ENCODE measurements at places on chromosomes 6 and 20. TPM values are rescaled to one million over a fixed set of nuclear protein-coding genes. Genes with fewer than 3 reads are reported as not detected.

- no peak for DNase-seq
These were observed 13.7 kb downstream of the BTN3A1 start for GRCh38 chr6:26415791-26416190.

DNA sequence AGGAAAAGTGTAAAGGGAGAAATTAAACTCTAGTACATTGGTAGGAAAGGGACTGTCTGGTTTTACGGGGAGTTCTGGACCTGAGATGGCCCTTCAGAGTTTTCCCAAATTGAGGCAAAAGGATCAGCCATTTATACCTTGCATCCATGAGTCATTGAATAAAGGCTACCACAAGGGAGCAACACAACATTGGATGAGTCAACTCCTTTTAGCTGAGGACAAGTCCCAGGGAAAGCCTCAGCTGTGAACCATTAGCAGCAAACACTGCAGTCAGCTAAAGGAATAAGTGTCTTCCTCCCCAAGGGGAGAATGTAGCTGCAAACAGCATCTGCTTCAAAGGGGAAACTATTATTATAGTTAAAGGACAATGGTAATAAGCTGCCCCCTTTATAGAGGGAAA, 468.7 kb upstream of the ID4 start:
- DNase-seq, result no peak

GRCh38 chr6:132927713-132928112, 113.3 kb downstream of the RPS12 start:
- DNase-seq, result no peak

DNA sequence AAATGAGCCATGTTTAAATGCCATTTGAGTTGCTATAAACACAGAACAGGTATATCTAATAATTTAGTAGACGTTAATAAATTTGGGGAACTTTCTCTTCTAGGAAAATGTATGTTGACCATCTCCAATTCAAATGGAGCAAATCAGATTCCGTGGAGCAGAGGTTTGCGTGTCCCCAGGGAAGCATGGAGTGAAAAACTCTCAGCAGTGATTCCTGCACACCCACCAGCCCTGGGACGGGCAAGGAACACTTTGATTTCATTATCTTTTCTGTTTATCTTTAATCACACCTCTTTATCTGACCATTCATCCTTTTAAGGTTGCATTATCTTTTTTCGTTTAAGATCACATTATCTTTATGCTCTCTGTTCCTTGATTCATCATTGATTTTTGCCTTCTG, 95.0 kb downstream of the RNASET2 start:
- DNase-seq, result no peak

DNA sequence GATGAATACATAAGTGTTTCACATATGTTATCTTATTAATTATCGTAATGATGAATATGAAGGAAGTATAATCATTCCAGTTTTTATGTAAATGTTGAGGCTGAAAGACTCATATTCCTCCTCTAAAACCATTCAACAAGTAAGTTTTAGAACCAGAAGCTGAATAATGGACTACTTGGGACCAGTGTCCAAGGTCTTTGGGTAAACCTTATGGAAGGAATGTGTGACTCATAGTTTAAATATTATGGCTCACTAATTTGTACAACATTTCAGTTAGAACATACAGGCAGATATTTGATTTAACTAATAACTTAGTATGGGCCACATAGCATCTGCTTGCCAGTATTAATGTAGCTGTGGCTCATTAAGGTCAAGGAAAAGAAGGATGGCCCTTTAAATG, 209.6 kb downstream of the TFAP2B start:
- DNase-seq, result no peak

- no peak for DNase-seq
These were observed 7.2 kb downstream of the ACTR5 start for GRCh38 chr20:38755324-38755910.

- no peak for DNase-seq
These were observed 209.3 kb upstream of the CDH4 start for GRCh38 chr20:61042506-61043385.

- DNase-seq, result peak; percentile 20
These were observed 133.1 kb downstream of the BCAS1 start for GRCh38 chr20:53937339-53937741.

DNA sequence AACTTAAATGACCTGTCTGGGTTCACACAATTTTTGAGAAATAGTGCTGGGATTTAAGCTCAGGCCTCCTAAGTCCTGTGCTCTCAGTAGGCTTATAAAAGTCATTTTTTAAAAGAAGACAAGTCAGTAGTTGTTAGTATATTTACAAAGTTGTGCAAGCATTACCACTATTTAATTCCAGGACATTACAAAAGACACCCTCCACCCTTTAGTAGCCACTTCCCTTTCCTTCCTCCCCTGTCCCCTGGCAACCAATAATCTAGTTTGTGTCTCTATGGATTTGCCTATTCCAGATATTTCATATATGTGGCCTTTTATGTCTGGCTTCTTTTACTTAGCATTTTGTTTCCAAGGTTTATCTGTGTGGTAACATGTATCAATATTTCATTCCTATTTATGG, 37.6 kb downstream of the HMGN3 start:
- no peak for DNase-seq

- DNase-seq, result no peak
These were observed 27.5 kb downstream of the SERPINB9 start for GRCh38 chr6:2875359-2876191.

DNA sequence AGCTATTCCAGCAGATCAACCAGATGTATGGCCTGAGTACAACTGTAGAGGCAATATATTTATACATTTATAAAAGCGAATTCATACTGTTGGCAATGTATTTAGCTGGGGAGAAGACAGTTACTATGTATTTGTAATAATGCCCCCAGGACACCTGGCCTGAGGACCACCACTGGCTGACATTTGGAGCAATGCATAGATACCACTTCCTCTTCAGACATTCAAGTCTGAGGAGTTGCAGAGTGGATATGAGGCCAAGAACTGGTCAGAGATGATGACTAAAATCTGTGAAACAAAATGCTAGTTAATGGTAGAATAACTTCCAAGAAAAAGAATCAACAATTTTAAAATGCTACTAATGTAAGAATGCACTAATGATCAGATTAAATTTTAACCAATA, 462.3 kb downstream of the CDC5L start:
- no peak for DNase-seq

Gene CYP21A2
- total RNA-seq, result not detected

Gene ABCC10
- total RNA-seq, result 22.8 TPM

Gene APMAP
- total RNA-seq, result 89.3 TPM

Gene CTCFL
- total RNA-seq, result not detected

Gene PRICKLE4
- not detected for total RNA-seq

Gene GPX5
- not detected for total RNA-seq

Gene NKX2-2
- not detected for total RNA-seq

Gene C6orf62
- 54.8 TPM for total RNA-seq
